ENCODE measurements at places on chromosomes 3 and 15.
A peak's percentile ranks its signal among the peaks of the same experiment; 100 is the strongest.

- DNase-seq, result no peak
Measured at GRCh38 chr3:113783463-113783862, 36.6 kb downstream of the ATP6V1A start.

GRCh38 chr3:52532517-52532837, 1.2 kb downstream of the NT5DC2 start:
- DNase-seq, result no peak

- DNase-seq, result peak; percentile 23
Measured at GRCh38 chr3:153210146-153210545, 48.1 kb downstream of the RAP2B start.

DNA sequence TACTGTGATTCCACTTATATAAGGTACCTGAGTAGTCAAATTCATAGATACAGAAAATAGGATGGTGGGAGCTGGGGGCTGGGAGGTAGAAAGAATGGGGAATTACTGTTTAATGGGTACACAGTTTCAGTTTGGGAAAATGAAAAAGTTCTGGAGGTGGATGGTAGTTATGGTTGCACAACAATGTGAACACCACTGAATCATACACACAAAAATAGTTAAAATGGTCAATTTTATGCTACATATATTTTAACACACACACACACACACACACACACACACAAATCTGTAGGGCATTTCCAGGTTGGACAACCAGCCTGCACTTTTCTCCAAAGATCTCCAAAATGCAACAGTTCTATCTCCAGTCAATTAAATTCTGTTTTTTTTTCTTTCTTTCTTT, 1.4 kb downstream of the CCDC32 start:
- no peak for DNase-seq

DNA sequence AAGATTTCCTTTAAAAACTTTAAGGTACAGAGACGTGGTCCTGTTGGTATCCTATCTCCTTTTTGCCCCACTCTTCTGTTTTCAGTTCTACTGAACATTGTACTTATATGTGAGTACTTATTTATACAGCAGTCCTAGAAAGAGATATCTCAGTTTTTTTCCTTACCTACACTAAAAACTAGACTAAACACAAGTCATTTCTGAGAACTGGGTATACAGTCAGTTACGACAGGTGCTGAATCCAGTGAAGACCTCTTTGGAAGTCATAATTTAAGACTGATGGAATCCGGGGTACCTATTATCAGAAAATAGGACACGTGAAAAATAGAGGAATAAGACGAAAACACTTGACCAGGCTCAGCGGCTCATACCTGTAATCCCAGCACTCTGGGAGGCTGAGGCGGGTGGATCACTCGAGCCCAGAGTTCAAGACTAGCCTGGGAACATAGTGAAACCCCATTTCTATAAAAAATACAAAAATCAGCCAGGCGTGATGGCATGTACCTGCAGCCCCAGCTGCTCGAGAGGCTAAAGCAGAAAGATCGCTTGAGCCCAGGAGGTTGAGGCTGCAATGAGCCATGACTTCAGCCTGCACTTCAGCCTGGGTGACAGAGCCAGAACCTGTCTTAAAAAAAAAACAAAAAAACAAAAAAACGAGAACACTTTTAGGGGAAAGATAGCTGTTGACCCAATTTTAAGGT, 76.3 kb downstream of the KLHL25 start:
- DNase-seq, result no peak

DNA sequence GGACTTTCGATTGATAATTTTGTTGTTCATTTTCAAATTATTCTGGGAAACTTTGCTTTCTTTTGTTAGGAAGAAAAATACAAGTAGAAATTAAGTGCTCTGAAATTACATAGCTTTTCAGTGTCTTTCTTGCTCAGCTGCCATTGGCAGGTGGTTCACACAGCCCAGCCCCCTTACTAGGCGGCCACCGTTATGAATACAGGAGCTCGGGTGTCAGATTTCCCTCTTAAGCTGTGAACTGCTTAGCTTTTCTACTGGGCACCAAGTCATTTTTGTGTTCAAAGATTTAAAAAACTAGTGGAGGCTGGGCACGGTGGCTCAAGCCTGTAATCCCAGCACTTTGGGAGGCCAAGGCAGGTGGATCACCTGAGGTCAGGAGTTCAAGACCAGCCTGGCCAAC, 55.2 kb downstream of the HMG20A start:
- DNase-seq, result no peak

GRCh38 chr3:168709073-168709472, 613.3 kb upstream of the GOLIM4 start:
- no peak for DNase-seq

- DNase-seq, result no peak
Measured at GRCh38 chr15:48462688-48463087, 131.5 kb downstream of the DUT start.

- no peak for DNase-seq
Measured at GRCh38 chr15:69115031-69115430, 45.4 kb upstream of the GLCE start.

DNA sequence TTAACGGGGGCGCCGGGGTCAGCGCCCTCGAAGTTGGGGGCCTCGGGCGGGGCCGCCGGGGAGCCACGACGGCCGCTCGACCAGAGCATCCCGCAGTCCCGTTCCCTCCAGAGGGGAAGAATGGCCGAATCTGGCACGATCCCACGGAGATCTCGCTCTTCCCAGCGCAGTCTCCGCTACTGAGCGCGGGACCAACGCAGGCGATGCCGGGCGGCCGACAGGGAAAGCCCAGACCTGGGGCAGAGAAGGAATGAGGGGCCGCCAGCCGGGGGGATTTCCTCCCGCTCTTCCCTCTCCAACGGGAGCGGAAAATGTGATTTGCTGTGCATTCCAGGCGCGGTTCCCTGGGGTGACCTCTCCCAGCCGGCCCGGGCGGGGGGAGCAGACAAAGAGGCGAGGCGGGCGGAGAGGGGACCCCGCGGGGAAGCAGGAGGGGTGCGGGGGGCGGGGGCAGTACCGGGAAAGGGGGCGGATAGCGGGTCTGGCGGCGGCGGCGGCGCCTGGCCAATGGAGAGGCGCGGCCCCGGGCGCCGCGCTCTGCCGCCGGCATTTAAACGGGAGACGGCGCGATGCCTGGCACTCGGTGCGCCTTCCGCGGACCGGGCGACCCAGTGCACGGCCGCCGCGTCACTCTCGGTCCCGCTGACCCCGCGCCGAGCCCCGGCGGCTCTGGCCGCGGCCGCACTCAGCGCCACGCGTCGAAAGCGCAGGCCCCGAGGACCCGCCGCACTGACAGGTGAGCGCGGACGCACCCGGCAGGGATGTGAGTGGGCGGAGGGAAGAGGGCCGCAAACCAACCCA, at the start of gene GREM1:
Gene GREM1, plus strand, starts transcription at position 579 of the 801 bp plus-strand sequence. CDS start 12,687 bp downstream, outside the sequence.
- DNase-seq, result no peak

Data from activated CD4-positive, alpha-beta T cell treated with anti-CD3 and anti-CD28 coated beads, Interleukin-2, amount 10 ng/mL, durations not matched to agents 7 days and 5 days (primary cell).